Hepatocyte (in vitro differentiated cells): ENCODE measurements at places on chromosomes 16 and 17.
A peak's percentile ranks its signal among the peaks of the same experiment; 100 is the strongest.

GRCh38 chr17:50848711-50849110 lies 13.3 kb downstream of the WFIKKN2 start:
- H3K4me1 ChIP-seq = peaks cover 6% of the 10 kb centered on the region
- no peaks in the 10 kb centered on the region for H3K27me3 ChIP-seq
- no peaks in the 10 kb centered on the region for H3K36me3 ChIP-seq
- DNase-seq = no peak
- no peak overlapping the region for H3K4me3 ChIP-seq

DNA sequence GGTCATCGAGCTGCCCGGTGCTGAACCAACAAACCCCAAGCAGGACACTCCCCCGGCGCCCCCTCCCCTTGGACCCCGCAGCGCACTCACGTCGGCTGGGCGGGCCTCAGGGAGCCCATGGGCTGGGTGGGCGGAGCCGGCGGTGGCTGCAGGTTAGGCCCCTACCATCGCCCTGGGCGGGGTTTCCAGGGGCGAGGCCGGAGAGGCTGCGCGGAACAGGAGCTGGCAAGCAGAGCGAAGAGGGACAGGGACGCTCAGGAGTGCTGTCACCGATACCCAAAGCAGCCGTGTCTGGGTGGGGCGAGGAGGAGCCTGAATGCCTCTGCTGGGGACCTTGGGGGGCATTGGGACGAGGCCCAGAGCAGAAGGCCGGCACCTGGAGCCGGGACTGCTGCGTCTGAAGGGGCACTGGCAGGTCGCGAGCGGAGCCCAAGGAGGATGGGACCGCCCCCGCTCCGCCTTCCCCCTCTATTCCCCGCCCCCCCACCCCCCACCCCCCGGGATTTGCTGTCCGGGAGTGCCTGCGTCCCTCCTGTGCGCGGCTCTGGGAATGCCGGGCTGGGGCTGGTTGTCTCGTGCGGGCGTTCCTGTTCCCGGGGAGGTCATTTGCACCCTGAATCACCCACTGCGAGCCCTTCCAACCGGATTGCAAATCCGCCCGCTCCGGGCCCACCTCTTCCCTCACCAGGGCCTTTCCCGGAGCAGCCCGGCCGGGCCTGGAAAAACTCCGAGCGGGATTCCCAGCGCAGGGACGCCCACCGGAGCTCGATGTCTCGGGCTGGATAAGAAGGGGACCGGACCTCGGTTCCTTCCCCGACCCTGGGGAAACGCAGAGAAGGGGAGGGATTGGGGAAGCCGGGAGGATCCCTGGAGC lies 902 bp downstream of the ARHGAP27 start:
- H3K4me1 ChIP-seq = peaks cover 32% of the 10 kb centered on the region
- peak overlapping the region; percentile 32 for H3K4me3 ChIP-seq
- DNase-seq = peak; percentile 90
- H3K27me3 ChIP-seq = peaks cover 35% of the 10 kb centered on the region
- peak overlapping the region; percentile 72 for H3K27ac ChIP-seq
- no peaks in the 10 kb centered on the region for H3K36me3 ChIP-seq

GRCh38 chr16:87918338-87918737 lies 18.0 kb downstream of the CA5A start:
- no peak for DNase-seq
- no peaks in the 10 kb centered on the region for H3K27me3 ChIP-seq
- H3K4me1 ChIP-seq = no peaks in the 10 kb centered on the region
- no peak overlapping the region for H3K27ac ChIP-seq

GRCh38 chr17:48107137-48108055 lies at the start of gene SNX11:
SNX11 (plus strand) TSS chr17:48107766; CDS start chr17:48112044, 4,278 bp downstream.
- no peaks in the 10 kb centered on the region for H3K36me3 ChIP-seq
- H3K27me3 ChIP-seq = no peaks in the 10 kb centered on the region
- H3K4me3 ChIP-seq = peak within 1 kb of the TSS; percentile 58
- peak; percentile 95 for DNase-seq
- H3K4me1 ChIP-seq = no peaks in the 10 kb centered on the region

DNA sequence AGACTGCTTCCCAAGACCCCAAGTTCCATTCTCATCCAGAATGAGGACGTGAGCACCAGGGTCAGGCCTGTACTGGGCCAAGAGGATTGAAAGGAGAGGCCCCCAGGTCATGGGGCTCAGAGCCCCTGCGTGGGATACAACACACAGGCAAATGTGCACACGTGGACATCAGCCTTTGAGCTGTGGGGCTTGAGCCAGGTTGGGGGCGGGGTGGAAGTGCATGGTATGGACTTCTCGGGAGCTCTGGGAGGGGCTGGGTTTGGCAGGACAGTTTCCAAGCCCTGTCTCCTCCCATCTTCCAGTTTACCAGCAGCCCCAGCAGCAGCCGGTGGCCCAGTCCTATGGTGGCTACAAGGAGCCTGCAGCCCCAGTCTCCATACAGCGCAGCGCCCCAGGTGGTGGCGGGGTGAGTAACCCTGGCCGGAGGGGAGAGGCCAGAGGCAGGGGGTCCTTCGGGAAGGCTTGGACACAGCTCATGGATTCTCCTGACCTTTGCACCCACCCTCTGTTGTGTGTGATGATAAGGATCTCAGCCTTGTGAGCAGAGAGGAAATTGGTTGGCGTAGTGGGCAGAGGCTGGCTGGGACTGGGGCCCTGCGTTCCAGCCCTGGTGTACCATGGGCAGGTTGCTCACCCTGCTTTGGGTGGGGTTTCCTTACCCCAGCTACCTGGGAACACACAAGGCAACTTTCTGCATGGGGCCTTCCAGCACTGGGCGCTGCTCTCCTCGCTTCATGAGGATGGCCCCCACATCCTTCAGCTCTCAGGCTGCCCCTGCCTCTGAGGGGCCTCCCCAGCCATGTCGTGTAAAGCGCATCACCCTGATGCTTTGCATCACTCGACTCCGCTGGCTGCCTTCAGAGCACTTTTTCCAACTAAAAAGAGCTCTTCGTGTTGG lies 10.4 kb upstream of the LASP1NB start:
- peak; percentile 45 for DNase-seq
- no peaks in the 10 kb centered on the region for H3K36me3 ChIP-seq
- peaks cover 18% of the 10 kb centered on the region for H3K4me1 ChIP-seq
- no peak overlapping the region for H3K27ac ChIP-seq

- no peaks in the 10 kb centered on the region for H3K4me1 ChIP-seq
- DNase-seq = no peak
- no peak overlapping the region for H3K27ac ChIP-seq
- no peaks in the 10 kb centered on the region for H3K27me3 ChIP-seq
- H3K36me3 ChIP-seq = no peaks in the 10 kb centered on the region
Measured at GRCh38 chr16:66050991-66051390, 315.5 kb upstream of the CDH5 start.

- H3K4me3 ChIP-seq = peak overlapping the region; percentile 7
- peak overlapping the region; percentile 99 for H3K27ac ChIP-seq
- no peaks in the 10 kb centered on the region for H3K27me3 ChIP-seq
- DNase-seq = no peak
- peaks cover 42% of the 10 kb centered on the region for H3K4me1 ChIP-seq
Measured at GRCh38 chr17:38872027-38872511, 2.2 kb downstream of the LASP1 start.

DNA sequence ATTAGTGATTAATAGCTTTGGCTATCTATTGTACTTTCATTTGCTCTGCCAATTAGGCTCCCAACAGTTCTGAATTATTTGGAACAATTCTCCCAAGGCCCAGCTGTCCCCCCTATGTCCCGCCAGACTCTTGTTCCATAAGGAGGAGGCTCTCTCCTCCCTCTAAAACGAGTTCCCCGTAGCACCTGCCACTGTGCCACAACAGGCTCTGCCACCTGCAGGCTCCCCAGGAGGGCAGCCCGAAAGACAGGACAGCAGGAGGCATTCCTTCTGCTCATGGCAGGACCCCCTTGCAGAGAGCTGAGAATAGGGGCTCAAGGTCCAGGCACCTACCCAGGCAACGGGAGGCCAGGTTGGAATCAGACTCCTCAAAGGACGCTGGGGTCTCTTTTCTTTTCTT lies 9.0 kb downstream of the PITPNM3 start:
- DNase-seq = no peak
- H3K4me1 ChIP-seq = peaks cover 22% of the 10 kb centered on the region
- no peaks in the 10 kb centered on the region for H3K36me3 ChIP-seq
- H3K4me3 ChIP-seq = no peak overlapping the region
- H3K27ac ChIP-seq = no peak overlapping the region

GRCh38 chr17:8128125-8128784 lies 4.3 kb upstream of the HES7 start:
- H3K4me1 ChIP-seq = peaks cover 28% of the 10 kb centered on the region
- H3K27ac ChIP-seq = no peak overlapping the region
- H3K36me3 ChIP-seq = no peaks in the 10 kb centered on the region
- H3K27me3 ChIP-seq = peaks cover 18% of the 10 kb centered on the region
